ENCODE measurements at places on chromosomes 4 and X.

DNA sequence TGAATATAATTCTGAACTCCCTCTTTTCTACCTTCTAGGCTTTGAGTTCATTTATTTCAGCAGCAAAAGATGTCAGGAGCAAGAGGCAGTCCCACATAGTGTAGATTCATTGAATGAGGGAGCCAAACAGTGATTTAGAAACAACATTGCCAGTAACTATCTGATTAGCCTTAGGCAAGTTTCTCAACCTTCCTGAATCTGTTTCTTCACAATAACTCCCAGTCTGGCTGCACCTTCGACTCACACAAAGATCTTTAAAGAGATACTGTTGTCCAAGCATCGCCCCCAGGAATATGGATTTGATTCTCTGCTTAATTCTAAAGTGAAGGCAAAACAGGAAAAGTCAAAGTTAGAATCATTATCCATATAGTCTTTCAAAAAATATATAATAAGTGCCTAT lies 1026.2 kb downstream of the DMD start:
- DNase-seq: no peak

- no peak for DNase-seq
These were observed 120.3 kb downstream of the CHRNA9 start for GRCh38 chr4:40455340-40455902.

DNA sequence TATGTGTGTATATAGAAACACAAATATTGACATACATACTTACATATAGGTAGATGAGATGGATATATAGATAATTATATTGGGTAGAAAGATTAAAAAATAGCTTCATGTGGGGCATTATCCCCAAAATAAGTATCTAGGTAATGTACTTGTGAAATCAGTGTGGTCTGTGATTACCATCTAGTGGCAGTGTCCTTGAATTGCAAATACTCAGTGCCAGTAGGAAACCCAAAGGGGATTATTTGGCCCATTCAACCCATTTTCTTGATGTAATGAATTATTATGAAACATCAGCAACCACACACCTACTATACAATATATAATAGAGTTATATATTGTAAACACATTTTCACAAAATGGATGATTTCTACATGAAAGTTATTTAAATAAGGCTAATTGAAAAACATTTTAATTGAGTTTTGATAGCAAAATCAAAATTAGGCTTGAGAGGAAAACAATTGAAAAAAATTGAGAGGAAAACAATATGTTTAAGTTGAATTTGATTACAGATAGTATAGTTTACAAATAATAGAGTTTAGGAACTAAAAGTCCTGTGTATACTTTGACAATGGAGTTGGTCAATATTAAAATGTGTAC lies 389.4 kb downstream of the GALNTL6 start:
- no peak for DNase-seq

- DNase-seq: peak; percentile 61
These were observed 6.8 kb upstream of the SASH3 start for GRCh38 chrX:129772796-129773431.
